ENCODE measurements at places on chromosomes 7 and 10.

GRCh38 chr7:81140252-81140651, 221.4 kb upstream of the SEMA3C start:
- DNase-seq, result no peak

DNA sequence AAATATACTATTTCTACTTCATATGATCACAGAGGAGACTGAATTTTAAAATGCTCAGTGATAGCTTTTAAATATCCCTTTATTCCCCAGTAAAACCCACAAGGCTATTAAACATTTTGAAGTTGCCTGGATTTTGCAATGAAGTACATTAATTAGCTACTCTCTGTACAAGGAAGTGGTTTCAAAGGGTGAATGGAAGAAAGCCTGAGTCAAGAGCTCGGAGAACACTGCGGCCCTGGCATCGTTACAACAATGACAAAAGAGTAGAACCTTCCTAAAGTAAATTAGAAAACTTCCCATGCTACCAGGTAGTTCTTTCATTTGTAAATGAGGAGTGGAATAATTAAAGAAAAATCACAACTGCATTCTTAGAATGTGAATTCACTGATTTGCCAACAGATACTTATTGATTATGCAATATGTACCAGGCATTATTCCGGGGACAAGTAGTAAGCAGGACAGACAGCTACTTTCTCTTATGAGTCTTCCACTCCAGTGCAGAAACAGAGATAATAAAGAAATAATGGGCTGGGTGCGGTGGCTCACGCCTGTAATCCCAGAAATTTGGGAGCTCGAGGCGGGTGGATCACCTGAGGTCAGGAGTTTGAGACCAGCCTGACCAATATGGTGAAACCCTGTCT, 63.0 kb downstream of the ZNF22 start:
- no peak for DNase-seq

- DNase-seq, result no peak
Measured at GRCh38 chr10:130064783-130065182, 45.8 kb downstream of the C10orf143 start.

DNA sequence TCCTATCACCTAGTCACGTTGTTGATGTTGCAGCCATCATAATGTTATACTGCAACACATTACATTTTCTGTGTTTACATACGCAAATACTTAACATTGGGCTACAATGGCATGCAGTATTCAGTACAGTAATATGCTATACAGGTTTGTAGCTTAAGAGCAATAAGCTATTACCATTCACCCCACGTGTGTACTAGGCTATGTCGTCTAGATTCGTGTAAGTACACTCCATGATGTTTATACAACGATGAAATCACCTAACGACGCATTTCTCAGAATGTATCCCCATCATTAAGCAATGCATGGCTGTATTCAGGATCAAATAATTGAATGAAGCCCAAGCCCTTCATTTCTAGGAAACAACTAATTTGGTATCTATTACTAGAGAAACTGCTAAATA, 43.4 kb upstream of the C1GALT1 start:
- DNase-seq, result no peak

DNA sequence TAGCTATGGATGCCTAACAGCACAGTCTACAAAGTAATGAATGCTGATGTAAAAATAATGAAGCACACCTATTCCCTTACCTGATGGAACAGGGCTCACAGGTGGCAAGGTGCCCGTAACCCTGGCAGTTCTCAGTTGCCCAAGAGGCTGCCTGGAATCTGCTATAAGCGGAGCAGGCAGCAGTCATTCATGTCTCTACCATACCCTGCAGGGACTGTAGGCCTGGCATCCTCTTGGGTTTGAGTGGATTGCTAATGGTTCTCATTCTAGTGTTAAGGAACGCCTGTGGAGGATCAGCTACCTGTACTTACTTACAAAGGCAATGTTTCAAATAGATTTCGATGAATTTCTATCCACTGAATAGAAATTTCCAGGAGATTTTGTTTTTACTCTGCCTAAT, 38.4 kb downstream of the BAIAP2L1 start:
- DNase-seq, result no peak

- no peak for DNase-seq
Measured at GRCh38 chr7:92064438-92065029, 69.7 kb downstream of the CYP51A1 start.

GRCh38 chr10:95297402-95297801, 6.6 kb upstream of the PDLIM1 start:
- DNase-seq, result no peak

All from cortex of kidney (tissue), 1 donor.